C1 segment of cervical spinal cord (tissue), 14 donors: ENCODE measurements at places on chromosomes 4 and X.

- DNase-seq, result no peak
Observed at GRCh38 chrX:76202471-76202870, 29.6 kb downstream of the PBDC1 start.

GRCh38 chr4:140335076-140335475, 38.4 kb upstream of the SCOC start:
- no peak for DNase-seq

GRCh38 chrX:134431894-134432293, 28.1 kb upstream of the HPRT1 start:
- DNase-seq, result no peak

GRCh38 chr4:158299459-158300007, 89.2 kb downstream of the TMEM144 start:
- DNase-seq, result no peak

DNA sequence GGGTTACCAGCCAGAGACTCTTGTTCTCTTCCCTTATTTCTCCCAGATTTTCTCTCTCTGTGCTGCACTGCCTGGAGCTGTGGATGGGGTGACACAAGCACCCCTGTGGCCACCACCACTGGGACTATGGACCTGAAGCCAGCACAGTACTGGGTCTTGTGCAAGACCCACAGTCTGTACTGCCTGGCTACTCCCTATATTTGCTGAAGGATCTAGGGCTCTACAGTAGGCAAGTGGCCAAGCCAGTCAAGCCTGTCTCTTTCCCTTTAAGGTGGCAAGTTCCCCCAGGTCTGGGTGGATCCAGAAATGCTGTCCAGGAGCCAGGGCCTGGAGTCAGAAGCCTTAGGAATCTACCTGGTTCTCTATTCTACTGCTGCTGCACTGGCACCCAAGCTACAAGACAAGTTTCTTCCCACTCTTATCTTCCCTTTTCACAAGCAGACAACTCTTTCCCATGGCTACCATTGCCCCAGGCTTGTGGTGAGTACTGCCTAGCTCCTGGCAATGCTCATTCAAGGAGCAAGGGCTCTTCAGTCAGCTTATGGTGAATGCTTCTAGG, 28.4 kb upstream of the CT47A1 start:
- DNase-seq, result no peak

DNA sequence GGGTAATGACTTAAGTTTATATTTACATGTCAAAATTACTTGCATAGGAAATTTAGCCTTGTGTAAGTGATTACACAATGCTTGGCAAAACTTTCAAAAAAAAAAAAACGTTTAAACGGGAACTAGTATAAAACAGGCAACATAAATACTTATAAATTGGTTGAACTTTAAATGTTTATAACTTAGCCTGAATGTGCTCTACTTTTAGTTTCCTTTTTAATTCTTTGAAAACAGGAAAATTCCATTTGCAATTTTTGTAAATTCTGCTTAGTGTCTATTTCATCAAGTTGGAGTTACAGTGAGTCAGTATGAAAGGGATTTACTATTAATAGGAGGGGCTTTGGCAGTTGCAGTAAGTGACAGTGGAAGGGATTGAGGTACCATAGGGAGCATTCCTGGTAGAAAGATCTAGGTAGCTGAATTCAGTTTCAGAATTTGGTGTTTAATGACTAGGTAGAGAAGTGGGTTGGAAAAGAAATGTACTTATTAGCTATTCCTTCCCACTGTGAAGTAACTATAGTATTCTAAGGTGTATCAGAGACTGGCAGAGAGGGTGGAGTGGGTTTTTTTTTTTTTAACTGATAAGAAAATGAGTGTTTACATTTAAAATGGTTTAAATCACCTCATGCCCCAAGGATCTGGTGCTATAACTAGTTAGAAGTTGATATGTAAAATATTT, 2.8 kb downstream of the STAG2 start:
- DNase-seq, result no peak

DNA sequence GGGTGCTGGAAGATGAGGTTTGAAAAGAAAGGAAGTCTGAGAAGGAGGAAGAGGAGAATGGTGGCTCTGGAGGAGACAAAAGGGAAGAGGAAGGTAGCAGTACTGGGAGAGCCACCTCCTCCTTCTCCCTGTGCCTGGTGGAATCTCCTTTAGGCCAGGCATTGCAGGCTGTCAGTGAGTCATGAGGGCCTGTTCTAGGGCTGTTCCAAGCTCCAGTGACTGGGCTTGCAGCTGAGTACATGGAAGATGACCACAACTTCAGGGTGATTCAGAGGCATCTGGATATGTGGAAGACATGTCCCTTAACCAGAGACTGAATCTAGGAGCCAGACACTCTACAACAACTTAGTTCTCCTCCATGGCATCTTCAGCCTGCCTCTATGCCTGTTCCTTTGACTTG, 107.8 kb downstream of the EFNB1 start:
- no peak for DNase-seq

DNA sequence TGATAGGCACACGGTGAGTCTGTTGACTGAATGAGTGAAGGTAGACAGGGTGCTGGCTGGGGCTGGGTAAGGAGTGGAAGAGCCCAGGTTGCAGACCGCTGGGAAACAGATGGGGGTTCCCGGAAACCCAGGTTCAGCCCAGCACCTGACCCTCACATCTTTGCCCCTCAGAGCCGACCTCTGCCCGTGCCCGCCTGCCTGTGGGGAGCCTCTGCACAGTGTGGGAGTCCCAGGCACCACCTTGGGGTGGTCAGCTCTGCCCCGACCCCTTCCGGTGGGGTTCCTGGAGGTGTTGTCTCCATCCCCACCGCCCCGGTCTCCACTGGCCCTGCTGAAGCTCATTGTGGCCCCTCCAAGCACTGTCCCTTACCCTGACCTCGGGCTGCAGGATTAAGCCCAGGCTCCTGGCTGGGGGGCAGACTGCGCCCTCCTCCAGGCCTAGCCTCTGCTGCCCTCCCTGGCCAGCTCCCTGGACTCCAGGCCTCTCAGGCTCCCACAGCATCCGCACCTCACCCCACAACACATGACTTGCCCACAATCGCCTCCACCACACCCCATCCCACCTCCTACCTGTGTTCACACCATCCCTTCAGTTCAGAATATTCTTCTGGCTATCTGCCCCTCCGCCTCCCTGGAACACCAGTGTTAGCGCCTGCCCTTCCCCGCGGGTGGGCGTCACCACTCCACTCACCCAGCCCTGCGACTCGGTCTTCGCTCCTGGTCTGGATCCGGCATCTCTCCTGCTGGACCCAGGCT, 21.4 kb downstream of the HMX1 start:
- DNase-seq, result no peak

DNA sequence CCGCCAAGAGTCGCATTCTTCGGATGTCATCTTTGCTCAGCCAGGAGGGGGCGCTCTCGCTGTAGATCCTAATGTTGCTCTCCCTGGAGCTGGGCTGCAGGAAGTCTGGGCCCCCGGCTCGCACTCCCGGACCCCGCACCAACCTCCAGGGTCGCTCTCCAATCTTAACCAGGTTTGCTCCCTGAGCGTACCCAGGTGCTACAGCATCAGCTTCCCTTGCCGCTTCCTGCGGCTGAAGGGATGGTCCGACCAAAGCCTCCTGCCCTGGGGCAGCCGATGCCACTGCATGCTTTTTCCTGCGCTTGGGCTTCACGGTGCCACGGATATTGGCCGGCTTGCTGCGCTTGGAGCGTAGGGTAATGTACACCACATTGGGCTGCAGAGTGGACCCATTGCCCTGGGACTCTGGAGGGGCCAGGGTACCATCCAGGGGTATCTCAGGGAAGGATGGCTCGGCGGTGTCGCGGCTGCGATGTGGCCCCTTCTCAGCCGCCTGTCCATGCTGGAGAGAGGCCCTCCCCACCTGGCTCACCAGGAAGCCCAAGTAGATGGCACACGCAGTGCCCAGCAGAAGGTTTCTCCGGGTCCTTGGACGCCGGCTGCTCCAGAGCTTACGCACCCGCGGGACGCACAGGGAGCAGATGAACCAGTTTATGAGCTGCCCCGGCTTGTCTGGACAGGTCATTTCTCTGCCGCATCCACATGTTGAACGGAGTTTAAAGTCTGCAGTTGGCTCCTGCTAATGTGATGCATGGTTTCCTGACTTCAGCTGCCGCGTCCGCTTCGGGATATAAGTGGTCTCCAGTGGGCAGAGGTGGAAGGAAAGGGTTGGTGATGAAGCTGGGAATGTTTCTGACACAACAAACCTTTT, 1.9 kb downstream of the GASK1B start:
- DNase-seq, result peak; percentile 30
